Activated CD4-positive, alpha-beta T cell treated with anti-CD3 and anti-CD28 coated beads, Interleukin-2, amount 10 ng/mL, durations not matched to agents 7 days and 5 days (primary cell): ENCODE measurements at places on chromosomes 13 and 19.

DNA sequence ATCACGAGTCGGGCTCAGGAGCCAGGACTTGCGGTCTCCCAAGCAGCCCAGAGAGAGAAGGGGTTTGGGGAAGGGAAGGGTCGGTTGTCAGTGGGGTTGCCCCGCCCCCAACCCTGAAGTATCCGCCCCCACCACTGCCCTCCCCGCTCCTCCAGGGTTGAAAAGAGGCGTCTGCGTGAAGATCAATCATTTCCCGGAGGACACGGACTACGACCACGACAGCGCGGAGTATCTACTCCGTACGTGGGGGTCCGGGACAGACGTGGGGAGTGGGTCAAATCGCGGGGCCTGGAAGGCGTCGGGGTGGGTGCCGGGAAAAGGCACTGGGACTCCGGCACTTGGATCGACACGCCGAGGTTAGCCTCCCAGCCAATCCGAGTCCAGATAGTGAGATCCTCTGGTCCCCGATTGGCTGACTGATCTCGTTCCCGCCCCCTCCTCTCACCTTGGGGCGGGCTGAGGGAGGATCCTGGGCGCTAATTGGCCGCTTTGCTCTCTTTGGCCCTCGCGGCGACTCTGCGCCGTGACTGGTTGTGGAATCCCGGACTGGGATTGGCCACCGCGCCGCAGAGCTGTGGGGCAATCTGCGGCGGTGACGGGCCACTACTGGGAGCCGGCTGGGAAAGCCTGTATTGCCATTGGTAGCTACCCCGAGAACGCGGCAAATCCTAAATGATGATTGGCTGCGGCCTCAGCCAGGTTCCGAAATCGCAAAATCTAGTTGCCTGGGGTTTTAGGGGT is 13.3 kb upstream of the CACNG6 start:
- H3K4me1 ChIP-seq, result peaks cover 27% of the 10 kb centered on the region
- no peak overlapping the region for H3K27ac ChIP-seq
- peak overlapping the region; percentile 51 for H3K4me3 ChIP-seq
- peak; percentile 12 for DNase-seq
- peaks cover 18% of the 10 kb centered on the region for H3K36me3 ChIP-seq

DNA sequence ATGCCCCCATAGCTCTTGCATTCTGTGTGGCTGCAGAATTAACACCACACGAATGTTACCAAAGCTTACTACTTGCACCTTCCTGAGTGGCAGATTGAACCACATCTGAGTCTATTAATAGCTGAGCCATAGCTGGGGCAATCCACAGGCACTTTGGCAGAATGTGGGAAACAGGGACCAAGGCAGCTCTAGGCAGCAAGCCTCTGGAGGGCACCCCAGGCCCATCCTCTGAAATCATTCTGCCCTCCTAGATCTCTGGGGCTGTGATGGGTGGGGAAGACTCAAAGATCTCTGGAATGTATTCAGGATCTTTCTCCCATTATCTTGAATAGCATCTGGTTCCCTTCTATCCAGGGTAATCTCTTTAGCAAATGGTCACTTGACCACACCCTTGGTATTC is 139.3 kb downstream of the TNFRSF19 start:
- H3K27me3 ChIP-seq, result peaks cover 3% of the 10 kb centered on the region
- H3K36me3 ChIP-seq, result no peaks in the 10 kb centered on the region
- DNase-seq, result no peak
- no peak overlapping the region for H3K4me3 ChIP-seq
- H3K27ac ChIP-seq, result no peak overlapping the region
- no peaks in the 10 kb centered on the region for H3K4me1 ChIP-seq

DNA sequence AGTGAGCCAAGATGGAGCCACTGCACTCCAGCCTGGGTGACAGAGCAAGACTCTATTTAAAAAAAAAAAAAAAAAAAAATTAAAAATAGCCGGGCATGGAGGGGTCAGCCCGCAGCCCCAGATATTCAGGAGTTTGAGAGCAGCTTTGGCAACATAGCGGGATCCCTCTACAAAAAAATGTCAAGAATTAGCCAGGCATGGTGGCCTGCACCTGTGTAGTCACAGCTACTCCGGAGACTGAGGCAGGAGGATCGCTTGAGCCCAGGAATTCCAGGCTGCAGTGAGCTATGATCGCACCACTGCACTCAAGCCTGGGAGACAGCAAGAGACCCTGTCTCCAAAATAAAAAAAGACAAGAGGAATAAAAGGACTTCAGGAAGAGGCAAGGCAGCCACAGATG is 716 bp downstream of the AP1M2 start:
- H3K27me3 ChIP-seq, result peaks cover 7% of the 10 kb centered on the region
- H3K4me1 ChIP-seq, result peaks cover 29% of the 10 kb centered on the region
- no peaks in the 10 kb centered on the region for H3K36me3 ChIP-seq
- H3K4me3 ChIP-seq, result no peak overlapping the region
- H3K27ac ChIP-seq, result no peak overlapping the region

GRCh38 chr19:35142606-35143230 is 337 bp upstream of the FXYD7 start:
- H3K36me3 ChIP-seq, result peaks cover 8% of the 10 kb centered on the region
- H3K27ac ChIP-seq, result no peak overlapping the region
- H3K4me3 ChIP-seq, result peak overlapping the region; percentile 54
- peak; percentile 73 for DNase-seq
- peaks cover 15% of the 10 kb centered on the region for H3K27me3 ChIP-seq

GRCh38 chr13:111658145-111659100 is 338.0 kb downstream of the TEX29 start:
- H3K4me1 ChIP-seq, result no peaks in the 10 kb centered on the region
- DNase-seq, result no peak
- no peaks in the 10 kb centered on the region for H3K36me3 ChIP-seq

GRCh38 chr19:19628501-19629134 is 598 bp upstream of the LPAR2 start:
- peak overlapping the region; percentile 85 for H3K27ac ChIP-seq
- peaks cover 54% of the 10 kb centered on the region for H3K36me3 ChIP-seq
- DNase-seq, result no peak
- H3K27me3 ChIP-seq, result no peaks in the 10 kb centered on the region

DNA sequence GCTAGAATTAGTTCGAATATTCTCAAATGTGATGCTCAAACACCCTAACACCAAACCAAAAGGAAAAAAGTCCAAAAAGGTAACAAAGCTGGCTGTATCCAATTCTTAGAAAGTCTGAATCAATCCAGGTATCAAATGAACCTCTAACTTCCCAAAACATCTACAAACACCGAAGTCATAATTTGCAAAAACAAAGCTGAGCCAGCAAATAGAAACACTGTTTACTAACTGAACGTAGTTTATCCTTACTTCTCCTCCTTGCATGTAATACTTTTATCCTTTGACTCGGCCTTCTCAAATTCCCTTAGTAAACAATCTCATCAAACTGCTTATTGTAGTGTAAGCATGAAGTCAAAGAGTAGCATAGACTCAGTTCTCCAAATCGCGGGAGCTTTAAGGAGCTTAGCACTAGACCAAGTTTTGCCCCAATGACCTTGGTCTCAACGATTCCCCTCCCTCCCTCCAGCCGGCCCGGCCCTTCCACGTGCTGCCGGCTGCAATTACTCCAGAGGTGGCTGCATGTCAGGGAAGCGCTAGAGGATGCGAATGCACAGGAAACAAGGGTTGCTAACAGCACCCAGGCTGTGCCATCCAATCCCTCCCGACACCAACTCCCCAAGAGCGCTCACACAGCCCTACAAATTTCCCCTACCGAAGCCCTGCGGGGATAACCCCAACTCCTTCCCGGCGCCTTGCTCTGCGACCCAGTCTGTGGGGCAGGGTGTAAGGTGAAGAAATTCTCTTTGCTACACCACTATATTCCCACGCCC is 693 bp downstream of the XPO4 start:
- peak overlapping the region; percentile 92 for H3K27ac ChIP-seq
- peaks cover 8% of the 10 kb centered on the region for H3K36me3 ChIP-seq
- DNase-seq, result peak; percentile 30
- H3K4me1 ChIP-seq, result peaks cover 32% of the 10 kb centered on the region
- peak overlapping the region; percentile 87 for H3K4me3 ChIP-seq
- no peaks in the 10 kb centered on the region for H3K27me3 ChIP-seq

DNA sequence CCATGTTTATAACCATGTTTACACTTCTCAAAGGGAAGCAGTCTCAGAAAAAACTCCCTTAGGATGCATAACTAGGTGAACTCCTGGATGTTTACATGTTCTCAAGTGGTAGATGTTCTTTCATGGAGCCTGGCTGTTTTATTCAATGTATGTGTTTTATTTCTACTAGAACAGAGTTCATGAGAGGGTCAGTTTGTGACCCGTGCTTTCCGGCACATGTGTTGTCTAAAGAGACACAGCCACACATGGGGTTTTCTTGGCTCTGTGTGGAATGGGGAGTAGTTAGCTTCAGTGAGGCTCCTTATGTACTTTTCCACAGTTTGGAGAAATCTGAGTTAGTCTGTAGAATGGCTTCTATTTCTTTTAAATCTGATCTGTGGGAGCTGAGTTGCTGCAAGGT is 60.9 kb downstream of the ATP8A2 start:
- H3K4me1 ChIP-seq, result no peaks in the 10 kb centered on the region
- H3K27me3 ChIP-seq, result no peaks in the 10 kb centered on the region
- no peak for DNase-seq
- no peak overlapping the region for H3K27ac ChIP-seq
- H3K36me3 ChIP-seq, result no peaks in the 10 kb centered on the region

DNA sequence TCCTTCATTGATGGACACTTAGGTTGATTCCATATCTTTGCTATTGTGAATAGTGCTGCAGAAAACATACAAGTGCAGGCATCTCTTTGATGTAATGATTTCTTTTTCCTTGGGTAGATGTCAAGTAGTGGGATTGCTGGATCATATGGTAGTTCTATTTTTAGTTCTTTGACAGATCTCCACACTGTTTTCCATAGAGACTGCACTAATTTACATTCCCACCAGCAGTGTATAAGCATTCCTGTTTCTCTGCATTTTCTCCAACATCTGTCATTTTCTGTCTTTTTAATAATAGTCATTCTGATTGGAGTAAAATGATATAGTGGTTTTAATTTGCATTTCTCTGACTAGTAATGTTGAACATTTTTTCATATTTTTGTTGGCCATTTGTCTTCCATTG is 116.7 kb downstream of the LMO7 start:
- DNase-seq, result no peak
- H3K27ac ChIP-seq, result no peak overlapping the region
- peaks cover 11% of the 10 kb centered on the region for H3K36me3 ChIP-seq
- H3K4me3 ChIP-seq, result no peak overlapping the region

DNA sequence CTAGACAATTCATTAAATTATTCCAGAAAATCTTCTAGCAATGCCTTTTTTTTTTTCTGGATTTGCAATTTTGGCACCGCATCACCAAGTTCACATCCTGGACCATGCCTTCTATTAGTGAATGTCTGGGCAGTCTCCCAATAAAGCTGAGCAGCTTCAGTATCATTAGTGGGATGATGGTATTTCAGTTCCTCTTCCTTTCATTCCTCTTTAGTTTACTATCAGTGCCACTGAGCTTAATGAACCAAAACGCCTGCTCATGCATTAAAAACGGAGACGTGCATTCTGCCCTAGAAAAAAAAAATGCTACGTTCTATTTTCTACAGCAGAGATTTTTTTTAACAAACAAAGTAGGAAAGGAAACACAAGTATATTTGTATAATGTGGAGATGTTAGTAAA is 343.0 kb downstream of the PCDH9 start:
- H3K36me3 ChIP-seq, result no peaks in the 10 kb centered on the region
- H3K27ac ChIP-seq, result no peak overlapping the region
- no peak overlapping the region for H3K4me3 ChIP-seq
- H3K27me3 ChIP-seq, result no peaks in the 10 kb centered on the region
- no peak for DNase-seq

GRCh38 chr13:44557986-44558385 is 18.1 kb downstream of the TSC22D1 start:
- H3K27ac ChIP-seq, result no peak overlapping the region
- H3K4me3 ChIP-seq, result no peak overlapping the region
- DNase-seq, result no peak
- H3K27me3 ChIP-seq, result no peaks in the 10 kb centered on the region
- H3K4me1 ChIP-seq, result no peaks in the 10 kb centered on the region

- no peak overlapping the region for H3K4me3 ChIP-seq
- no peak overlapping the region for H3K27ac ChIP-seq
- H3K27me3 ChIP-seq, result peaks cover 42% of the 10 kb centered on the region
- H3K4me1 ChIP-seq, result no peaks in the 10 kb centered on the region
- DNase-seq, result no peak
Measured at GRCh38 chr13:25180775-25181537, 8.9 kb upstream of the AMER2 start.

DNA sequence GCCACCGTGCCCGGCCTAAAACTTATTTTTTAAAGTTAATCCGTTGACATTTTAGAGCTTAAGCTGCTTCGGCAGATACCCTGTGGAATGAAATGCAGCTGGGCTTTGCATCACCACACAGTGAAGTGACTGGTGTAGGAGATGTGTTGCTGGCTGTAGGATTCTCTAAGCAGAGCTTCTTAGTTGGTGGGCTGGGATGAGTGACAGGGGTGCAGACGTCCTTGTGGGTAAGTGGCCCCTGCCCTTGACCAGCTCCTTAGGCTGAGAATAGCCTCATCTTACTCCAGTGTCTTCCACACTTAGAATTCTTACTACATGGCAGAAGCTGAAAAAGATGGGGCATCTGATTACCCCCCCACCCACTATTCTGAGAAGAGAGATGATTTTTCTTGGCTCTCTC is 11.6 kb downstream of the GATAD2A start:
- H3K27ac ChIP-seq, result peak overlapping the region; percentile 54
- H3K27me3 ChIP-seq, result no peaks in the 10 kb centered on the region
- no peak overlapping the region for H3K4me3 ChIP-seq
- peaks cover 28% of the 10 kb centered on the region for H3K36me3 ChIP-seq
- H3K4me1 ChIP-seq, result peaks cover 61% of the 10 kb centered on the region
- DNase-seq, result no peak

- no peaks in the 10 kb centered on the region for H3K4me1 ChIP-seq
- no peak overlapping the region for H3K4me3 ChIP-seq
- H3K27me3 ChIP-seq, result no peaks in the 10 kb centered on the region
- peaks cover 12% of the 10 kb centered on the region for H3K36me3 ChIP-seq
Measured at GRCh38 chr13:113537909-113538688, 46.5 kb upstream of the TFDP1 start.

DNA sequence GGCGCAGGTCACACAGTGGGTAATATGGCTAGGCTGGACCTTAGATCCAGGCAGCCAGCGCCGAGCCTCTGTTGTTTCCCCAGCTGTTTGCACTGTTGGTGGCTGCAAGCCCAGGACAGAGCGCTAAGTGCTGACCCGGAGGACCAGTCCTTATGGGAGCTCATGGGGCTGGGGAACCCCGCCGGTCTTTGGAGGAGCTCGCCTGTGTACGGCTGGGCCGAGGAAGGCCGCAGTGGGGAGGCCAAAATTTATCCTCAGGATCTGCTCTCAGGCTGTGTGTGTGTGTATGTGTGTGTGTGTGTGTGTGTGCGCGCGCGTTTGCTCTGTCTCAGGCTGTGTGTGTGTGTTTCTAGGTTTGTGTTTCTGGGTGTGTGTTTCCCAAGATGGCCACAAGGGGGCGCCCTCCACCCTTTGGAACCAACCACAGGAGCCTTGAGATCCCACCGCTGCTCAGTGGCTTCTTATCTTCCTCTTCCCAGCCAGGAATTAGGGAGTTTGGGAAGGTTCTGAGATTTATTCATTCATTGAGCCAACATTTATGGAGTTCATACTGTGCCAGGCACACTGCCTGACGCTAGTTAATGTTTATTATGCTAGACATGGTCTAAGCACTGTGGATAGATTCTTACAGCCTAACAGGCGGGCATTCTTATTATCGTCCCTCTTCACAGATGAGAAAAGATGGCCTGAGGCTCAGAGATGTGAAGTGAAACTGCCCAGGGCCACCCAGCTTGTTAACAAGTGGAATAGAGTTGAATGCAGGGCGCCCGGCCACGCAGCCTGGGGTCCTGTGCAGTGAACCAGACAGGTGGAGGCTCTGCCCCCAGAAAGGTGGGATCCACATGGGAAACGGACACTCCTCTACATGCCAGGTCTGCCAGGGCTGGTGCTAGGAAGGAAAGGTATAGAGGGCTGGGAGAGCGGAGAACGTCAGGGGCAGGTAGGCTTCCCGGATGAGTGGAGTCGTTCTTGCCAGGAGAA is 13.0 kb downstream of the PGLYRP1 start:
- H3K36me3 ChIP-seq, result peaks cover 10% of the 10 kb centered on the region
- peak; percentile 73 for DNase-seq
- no peak overlapping the region for H3K4me3 ChIP-seq
- no peak overlapping the region for H3K27ac ChIP-seq
